ENCODE measurements at places on chromosomes 7 and 10.

DNA sequence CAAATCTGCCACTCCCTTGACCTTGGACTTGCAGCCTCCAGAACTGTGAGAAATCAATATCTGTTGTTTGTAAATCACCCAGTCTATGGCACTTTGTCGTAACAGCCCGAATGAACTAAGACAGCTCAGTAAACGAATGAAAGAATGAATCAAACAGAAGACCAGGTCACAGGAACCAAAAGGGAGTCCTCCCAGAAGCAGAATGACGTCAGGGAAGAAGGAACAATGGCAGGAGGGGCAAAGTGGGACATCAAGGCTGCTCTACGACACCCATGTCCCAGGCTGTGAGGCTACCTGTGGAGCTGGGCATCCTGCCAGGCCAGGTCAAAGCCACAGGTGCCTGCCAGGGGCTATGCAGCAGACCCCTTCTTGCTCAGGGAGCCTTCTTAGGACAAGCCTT lies 267.2 kb upstream of the PFKP start:
- no peak for DNase-seq

DNA sequence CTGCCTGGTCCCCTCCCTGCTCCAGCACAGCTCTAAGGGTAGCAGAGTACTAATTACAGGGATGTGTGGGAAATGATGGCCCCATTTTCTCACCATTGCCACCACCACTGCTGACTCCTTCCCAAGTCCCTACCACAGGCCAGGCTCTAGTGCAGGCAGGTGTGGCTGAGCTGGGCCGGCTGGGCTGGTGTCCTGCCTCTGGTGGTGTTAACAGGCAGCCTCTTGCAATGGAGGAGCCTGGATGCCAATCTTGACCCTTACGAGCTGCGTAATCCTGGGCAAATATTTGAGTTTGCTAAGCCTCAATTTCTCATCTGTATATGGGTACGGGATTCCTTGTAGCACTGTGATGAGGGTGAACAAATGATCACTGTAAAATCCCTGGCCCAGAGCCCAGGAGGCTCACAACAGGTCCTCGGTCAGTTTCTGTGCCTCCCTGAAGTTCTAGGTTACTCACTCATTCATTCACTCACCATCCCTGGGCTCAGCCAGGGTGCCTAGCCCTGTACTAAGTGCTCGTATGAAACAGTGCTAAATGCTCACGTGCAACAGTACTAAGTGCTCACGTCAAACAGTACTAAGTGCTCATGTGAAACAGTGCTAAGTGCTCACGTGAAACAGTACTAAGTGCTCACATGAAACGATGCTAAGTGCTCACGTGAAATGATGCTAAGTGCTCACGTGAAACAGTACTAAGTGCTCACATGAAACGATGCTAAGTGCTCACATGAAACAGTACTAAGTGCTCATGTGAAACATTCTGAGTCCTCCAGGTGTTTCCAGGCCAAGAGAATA lies 2.3 kb upstream of the FZD9 start:
- DNase-seq = no peak

DNA sequence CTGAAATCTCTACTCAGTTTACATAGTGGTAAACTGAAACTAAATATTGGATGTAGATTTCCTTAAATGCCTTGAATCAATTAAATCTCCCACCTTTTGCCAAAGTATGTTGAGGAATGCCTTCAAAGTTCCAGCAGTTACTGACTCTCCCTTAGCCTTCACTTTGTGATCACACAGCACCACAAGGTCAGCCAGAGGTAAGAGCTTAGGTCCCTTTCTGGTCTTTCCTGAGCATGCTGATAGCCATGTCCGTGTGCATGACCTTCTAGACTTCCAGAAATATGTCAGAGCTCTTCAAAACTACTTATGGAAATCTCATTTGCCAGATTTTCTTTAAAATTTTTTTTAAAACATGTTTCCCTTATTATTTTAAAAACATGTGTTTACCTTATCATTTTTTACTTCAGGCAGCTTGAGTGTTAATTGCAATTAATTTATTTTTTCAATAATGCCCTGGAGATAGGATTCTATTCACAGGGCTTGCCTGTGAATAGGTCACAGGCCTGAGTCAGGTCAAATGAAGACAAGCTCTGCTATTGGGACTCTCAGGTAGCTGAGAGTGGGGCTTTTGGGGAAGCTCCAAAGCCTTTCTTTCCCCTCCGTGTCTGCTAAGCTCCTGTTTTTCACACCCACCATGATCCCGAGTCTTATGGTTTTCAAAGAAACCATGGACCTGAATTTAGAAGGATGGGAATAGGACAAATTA lies 220.5 kb downstream of the CXCL12 start:
- DNase-seq = no peak

DNA sequence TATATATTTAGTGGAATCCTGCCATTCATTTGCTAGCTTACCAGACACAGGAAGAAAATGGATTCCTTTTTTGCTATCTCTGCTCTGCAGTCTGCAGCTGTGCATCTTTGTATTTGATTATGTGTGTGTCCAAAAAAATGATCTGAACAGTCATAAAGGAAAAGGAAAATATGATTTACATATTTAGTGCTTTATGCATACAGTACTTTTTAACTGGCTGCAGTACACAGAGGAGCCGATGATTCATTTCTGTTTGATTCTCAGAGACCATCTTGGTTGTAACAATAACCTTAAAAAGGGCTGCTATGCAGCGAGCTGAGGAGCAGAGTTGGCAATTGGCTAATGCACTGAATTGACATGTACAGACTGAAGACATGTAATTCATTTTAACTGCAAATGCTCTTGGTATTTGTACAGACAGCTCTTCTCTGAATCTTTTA lies 151.3 kb upstream of the FZD1 start:
- DNase-seq = no peak

- no peak for DNase-seq
Observed at GRCh38 chr7:23434147-23434917, 36.0 kb downstream of the IGF2BP3 start.

- DNase-seq = no peak
Observed at GRCh38 chr10:8326396-8327139, 272.1 kb downstream of the GATA3 start.

DNA sequence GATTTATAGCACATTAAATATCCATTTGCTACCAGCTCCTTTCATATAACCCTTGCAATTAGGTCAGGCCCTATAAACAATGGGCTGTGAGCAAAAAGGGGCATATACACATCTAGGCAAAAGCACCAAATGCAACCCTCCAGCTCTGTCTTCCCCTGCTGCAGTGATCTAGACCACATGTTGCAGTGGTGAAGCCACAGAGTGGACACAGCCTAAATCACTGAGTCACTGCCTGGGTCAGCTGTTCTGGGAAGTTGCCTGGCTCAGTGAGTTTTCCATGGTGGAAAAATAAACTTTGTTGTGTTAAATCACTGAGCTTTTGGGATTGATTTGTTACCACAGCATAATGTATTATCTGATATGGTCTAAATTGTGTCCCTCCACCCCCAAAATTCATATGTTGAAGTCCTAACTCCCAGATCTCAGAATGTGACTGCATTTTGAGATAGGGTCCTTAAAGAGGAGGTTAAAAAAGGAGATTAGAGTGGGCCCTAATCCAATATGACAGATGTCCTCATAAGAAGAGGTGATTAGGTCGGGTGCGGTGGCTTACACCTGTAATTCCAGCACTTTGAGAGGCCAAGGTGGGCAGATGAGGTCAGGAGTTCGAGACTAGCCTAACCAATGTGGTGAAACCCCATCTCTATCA lies 70.4 kb downstream of the ZFAND4 start:
- DNase-seq = no peak

DNA sequence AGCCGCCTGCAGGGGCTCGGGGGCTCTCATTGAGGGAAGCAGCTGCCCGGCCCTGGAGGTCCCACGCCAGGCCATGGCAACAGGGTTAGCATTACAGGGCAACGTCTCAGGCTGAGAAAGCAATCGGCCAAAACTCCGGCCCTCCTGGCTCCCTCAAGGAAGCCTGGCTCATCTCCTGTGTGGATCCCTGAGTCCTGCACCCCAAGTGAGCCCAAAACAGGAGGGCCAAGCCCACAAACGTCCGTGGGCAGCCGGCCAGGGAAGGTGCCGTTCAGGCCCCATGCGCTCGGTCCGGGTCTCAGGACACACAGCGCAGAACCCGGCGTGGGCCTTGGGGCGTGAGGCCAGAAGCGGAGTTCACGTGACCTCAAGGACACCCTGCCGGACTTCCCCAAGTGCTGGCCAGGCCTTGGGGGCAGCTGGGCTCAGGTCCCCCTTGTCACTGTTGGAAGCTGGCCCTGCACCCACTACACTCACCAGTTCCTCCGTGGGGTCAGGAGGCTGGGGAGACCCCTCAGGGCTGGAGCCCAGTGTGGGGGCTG lies 8.0 kb upstream of the PWWP2B start:
- DNase-seq = no peak

DNA sequence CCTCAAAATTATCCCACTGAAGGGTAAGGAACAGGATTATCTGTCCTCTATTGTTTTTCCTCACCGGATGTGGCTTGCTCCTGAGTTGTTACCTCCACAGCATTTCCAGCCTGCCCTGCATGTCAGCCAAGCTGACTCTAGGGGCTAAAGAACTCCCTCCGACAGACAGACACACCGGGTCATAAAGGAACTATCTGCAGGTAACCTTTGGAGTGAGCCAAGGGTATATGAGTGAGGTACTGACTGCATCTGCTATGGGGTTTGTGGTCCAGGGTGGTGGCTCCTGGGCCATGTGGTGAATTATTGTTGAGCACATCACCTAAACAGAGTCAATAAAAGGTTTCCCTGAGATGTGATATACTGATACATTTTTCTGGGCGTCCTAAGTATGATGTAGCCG lies 6.9 kb upstream of the KAZALD1 start:
- no peak for DNase-seq

DNA sequence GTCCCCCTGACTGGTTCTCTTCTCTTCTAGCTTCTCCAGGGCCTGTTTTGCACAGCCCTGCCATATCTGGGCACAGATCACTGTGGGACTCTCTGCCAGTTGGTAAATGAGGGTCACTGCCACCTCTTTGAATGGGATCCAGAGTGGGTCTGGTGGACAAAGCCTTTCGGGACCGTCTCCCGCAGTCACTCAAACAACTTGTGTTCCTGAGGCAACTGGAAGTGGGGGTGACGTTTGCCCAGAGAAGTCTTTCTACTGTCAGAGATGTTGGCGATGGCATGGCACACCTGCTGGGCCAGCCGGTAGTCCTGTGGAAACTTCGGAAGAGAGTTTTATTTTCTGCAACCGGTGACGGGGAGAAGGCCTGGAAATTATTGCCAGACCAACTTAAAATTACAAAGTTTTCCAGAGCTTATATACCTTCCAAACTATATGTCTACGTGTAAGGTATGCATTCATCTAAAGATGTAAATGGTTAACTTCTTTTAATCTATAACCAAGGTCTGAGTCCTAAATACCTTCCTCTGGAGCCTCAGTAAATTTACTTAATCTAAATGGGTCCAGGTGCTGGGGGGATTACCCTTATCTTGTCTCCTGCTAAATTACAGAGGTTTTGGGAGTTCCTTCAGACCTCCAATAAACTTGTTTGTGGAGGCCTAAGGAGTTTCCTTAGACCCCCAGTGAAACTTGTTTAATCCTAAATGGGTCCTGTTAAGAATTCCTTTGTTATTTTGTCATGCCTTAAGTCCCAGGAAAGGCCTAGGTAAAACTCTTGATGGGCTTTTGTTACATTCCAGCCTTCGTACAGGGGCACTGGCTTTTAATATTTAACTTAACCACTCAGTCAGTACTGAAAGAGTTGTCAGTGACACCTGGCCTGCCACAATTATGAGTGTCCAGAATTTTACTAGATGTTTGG lies 94.0 kb downstream of the NPSR1 start:
- DNase-seq = no peak

- DNase-seq = no peak
Observed at GRCh38 chr7:117048114-117048866, 95.0 kb downstream of the ST7 start.

DNA sequence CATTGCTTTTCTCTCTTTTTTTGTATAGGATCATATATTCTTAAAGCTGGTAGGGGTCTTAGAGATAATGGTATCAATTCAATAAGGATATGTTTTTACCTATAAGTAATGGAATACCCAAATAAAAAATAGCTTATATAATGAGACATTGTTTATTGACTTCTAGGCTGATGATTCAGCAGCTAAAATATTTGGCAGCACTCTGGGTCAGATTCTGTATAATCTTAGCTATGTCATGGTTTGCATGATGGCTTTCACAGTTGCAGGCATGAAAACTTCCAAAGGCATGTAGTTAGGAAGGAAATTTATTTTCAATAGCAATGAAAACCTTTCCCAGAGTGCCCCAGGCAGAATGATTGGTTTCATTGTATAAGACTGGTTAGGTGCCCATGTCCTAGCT lies 32.1 kb upstream of the A1CF start:
- DNase-seq = no peak

- no peak for DNase-seq
Observed at GRCh38 chr10:26534384-26534783, 96.2 kb downstream of the APBB1IP start.

DNA sequence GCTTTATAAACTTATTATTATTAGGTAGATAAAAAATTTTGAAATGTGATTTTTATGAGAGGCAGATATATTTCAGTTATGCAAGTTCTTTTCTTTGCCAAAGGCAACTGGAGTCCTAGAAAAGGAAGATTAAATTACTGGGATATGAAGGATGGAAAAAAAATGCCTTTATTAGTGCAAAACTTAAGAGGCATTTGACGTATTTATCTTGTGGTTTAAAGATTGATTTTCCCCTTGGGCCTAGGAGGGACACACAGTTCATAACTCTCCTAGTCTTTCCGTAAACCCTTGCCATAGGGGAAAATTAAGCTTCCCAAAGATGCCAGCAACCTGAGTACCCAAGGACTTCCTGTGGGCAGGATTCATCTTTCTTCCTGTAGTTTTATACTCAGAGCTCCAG lies 3.1 kb upstream of the STEAP4 start:
- no peak for DNase-seq

- DNase-seq = no peak
Observed at GRCh38 chr10:124243702-124244121, 150.3 kb upstream of the CHST15 start.

DNA sequence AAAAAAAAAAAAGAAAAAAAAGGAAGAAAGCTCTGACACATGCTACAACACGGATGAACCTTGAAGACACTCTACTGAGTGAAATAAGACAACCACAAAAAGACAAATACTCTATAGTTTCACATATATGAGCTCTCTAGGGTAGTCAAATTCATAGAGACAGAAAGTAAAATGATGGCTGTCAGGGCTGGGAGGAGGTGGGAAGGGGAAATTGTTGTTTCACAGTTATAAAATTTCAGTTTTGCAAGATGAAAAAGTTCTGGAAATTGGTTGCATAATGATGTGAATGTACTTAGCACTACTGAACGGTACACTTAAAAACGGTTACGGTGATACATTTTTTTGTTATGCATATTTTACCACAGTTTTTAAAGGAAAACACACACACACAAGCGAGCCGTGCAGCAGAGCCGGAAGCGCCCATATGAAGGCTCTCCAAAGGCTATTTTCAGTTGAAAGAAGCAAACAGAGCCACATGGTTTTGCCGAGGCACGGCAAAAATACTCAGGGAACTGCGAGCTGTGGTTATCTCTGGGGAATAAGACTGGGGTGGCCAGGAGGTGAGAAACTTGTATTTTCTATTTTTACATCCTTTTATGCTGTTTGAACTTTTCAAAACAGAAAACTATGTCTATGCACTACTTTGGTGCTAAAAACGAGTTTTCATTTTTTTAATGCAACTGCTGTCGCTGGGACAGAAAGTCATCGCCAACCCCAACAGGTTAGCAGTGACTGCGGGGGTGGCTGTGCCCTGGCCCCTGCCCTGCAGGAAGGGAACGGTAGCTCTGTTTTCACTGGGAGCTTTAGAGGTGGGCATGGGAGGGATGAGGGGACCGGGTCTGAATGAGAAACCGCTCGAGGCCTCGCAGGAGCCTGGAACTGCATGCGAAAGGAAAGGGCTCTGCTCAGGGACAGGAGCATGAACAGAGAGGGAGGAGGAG lies 132.9 kb downstream of the OAT start:
- no peak for DNase-seq

GRCh38 chr10:88642963-88643362 lies 21.3 kb upstream of the LIPF start:
- no peak for DNase-seq
